ENCODE measurements at places on chromosomes 5 and 9. TPM values are rescaled to one million over a fixed set of nuclear protein-coding genes. Genes with fewer than 3 reads are reported as not detected.
A peak's percentile ranks its signal among the peaks of the same experiment; 100 is the strongest.

GRCh38 chr5:115457571-115457970 lies 87.0 kb downstream of the FEM1C start:
- no peaks in the 10 kb centered on the region for H3K36me3 ChIP-seq
- H3K27ac ChIP-seq: no peak overlapping the region
- DNase-seq: no peak

The DUSP1 gene
- total RNA-seq: 211 TPM

DNA sequence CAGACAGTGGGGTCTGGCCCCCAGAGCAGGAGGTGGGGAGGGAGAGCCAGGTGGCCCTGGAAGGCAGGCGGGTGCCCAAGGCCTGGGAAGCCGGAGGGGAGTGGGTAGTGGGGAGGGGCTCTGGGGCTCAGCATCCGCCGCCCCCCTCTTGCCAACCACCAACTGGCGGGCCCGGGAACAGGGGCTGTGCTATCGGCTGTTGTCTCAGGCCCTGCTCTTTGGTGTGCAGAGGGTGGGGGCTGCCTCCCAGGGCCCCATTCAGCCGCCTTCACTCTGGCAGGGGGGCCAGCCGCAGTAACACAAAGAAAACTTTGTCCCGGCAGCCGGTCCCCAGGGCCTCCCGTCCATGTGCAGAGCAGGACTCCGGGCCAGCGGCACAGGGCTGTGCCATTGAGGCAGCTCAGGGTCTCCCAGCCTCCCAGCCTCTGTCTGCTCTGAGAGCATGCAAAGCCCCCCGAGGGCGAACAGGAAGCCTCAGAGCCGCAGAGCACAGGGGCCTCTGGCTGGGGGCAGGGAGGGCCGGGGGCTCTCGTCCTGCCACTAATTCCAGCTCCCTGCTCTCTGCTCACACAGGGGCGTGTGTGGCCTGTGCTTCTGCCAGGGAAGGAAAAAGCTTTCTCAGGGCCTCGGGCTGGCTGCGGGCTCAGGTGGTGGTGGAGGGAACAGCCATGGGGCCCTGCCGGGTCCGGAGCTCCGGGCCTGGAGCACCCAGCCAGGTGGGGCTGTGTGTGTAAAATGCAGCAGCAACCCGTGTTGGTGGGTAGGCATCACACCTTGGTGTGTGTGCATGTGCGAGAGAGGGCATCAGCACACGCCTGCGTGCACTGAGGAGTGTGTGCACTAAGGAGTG lies 54.2 kb upstream of the NOTCH1 start:
- no peaks in the 10 kb centered on the region for H3K4me1 ChIP-seq
- DNase-seq: no peak
- peaks cover 6% of the 10 kb centered on the region for H3K27me3 ChIP-seq
- H3K27ac ChIP-seq: no peak overlapping the region

GRCh38 chr5:122721127-122721526 lies 53.8 kb upstream of the SNX2 start:
- peaks cover 10% of the 10 kb centered on the region for H3K27me3 ChIP-seq
- no peak for DNase-seq
- H3K27ac ChIP-seq: no peak overlapping the region
- H3K4me1 ChIP-seq: peaks cover 21% of the 10 kb centered on the region

The ADAMTS6 gene
- 27.2 TPM for total RNA-seq

GRCh38 chr5:73768-74502 lies 18.0 kb upstream of the PLEKHG4B start:
- H3K27ac ChIP-seq: no peak overlapping the region
- peaks cover 13% of the 10 kb centered on the region for H3K4me1 ChIP-seq
- H3K27me3 ChIP-seq: peaks cover 39% of the 10 kb centered on the region
- no peak for DNase-seq
- H3K4me3 ChIP-seq: no peak overlapping the region
- no peaks in the 10 kb centered on the region for H3K36me3 ChIP-seq

- peak overlapping the region; percentile 72 for H3K4me3 ChIP-seq
- H3K27ac ChIP-seq: peak overlapping the region; percentile 92
- peak; percentile 64 for DNase-seq
Measured at GRCh38 chr9:128245421-128246151, 30.2 kb downstream of the GOLGA2 start.

GRCh38 chr9:27293996-27294395 lies 3.0 kb downstream of the EQTN start:
- H3K36me3 ChIP-seq: no peaks in the 10 kb centered on the region
- H3K4me3 ChIP-seq: no peak overlapping the region
- H3K4me1 ChIP-seq: peaks cover 6% of the 10 kb centered on the region
- no peak for DNase-seq

The FBXO10 gene
- 6.5 TPM for total RNA-seq

DNA sequence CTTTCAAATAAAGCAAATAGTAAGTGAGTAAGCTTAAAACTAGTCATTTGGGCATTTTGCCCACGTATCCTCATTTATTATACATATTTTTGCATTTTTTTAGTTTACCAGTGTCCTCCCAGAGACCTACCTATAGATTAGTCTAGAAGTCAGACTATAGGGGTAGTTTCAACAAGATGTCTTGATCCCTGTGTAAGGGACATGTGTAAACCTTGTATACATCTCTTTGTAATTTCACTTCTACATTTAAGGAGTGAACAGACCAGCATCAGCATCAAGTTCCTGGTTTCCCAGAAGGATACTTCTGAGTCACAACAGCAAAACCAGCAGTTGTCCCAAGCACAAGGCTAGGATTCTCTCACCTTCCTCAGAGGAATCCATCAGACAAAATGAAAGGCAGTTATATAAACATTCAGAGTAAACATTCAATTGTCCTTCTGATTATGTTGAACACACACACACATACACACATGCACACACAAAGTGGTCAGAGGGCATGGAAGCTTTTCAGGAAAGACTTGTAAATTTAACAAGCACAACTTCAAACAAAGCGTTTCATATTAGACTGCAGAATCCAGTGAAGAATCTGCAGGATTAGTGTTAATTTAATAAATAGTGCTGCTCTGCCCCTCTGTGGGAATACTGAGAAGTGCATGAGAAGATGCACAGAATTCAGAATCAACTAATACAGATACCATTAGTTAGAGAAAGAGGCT lies 55.4 kb downstream of the HINT1 start:
- DNase-seq: peak; percentile 33
- H3K27me3 ChIP-seq: peaks cover 2% of the 10 kb centered on the region
- no peak overlapping the region for H3K27ac ChIP-seq
- no peaks in the 10 kb centered on the region for H3K36me3 ChIP-seq

DNA sequence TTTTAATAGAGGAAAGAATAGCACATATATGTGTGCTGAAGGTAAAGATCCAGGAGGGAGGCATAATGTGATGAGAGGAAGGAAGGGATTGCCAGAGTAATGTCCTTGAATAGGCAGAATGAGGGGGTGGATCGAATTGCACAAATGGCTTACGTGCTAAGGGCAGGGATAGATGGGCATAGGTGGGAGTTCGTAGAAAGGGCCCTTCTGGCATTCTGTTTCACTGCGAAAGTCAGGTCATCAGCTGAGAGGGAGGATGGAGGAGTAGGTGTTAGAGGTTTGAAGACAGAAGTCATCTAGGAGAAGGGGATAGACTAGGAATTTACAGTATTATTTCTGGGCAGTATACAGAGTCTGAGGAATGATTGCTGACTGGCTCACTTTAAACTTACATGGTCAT lies 32.1 kb downstream of the CNOT6 start:
- peaks cover 14% of the 10 kb centered on the region for H3K36me3 ChIP-seq
- no peak overlapping the region for H3K4me3 ChIP-seq
- no peaks in the 10 kb centered on the region for H3K27me3 ChIP-seq
- H3K27ac ChIP-seq: no peak overlapping the region

- no peak for DNase-seq
- peaks cover 43% of the 10 kb centered on the region for H3K36me3 ChIP-seq
- no peak overlapping the region for H3K27ac ChIP-seq
- H3K4me3 ChIP-seq: no peak overlapping the region
- H3K27me3 ChIP-seq: no peaks in the 10 kb centered on the region
Measured at GRCh38 chr9:98108531-98109031, 10.4 kb downstream of the TRIM14 start.

DNA sequence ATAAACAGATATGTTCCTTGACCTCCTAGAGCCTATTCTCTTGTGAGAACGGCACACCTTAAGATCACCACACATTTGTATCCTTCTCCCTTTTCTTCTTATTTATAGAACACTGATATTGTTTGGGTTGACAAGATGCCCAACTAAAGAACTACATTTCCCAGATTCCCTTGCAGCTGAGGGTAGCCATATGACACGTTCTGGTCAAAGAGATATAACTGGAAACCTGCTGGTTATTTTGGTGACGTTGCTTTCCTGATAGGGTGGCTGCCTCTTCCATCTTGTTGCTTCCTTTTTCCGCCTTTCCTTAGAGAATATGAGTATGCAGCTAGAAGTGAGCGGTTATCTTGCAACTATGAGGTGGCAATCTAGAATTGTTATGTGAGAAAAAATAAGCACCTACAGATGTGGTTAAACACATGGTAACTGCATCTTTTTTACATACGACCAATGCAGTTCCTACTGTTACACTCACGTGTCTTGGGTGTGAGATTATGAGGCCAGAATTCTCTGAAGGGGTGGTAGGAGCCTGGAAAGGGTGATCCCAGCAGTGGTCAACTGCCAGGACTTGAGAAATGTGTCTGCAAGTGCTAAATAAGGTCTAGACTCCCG lies 72.9 kb downstream of the SEC61B start:
- H3K4me1 ChIP-seq: peaks cover 25% of the 10 kb centered on the region
- H3K27ac ChIP-seq: no peak overlapping the region
- no peaks in the 10 kb centered on the region for H3K36me3 ChIP-seq
- no peak overlapping the region for H3K4me3 ChIP-seq
- H3K27me3 ChIP-seq: peaks cover 29% of the 10 kb centered on the region

- DNase-seq: no peak
- H3K4me1 ChIP-seq: peaks cover 15% of the 10 kb centered on the region
- no peak overlapping the region for H3K4me3 ChIP-seq
- H3K27ac ChIP-seq: no peak overlapping the region
- H3K27me3 ChIP-seq: peaks cover 10% of the 10 kb centered on the region
- no peaks in the 10 kb centered on the region for H3K36me3 ChIP-seq
Measured at GRCh38 chr5:168607946-168608345, 28.8 kb upstream of the PANK3 start.

DNA sequence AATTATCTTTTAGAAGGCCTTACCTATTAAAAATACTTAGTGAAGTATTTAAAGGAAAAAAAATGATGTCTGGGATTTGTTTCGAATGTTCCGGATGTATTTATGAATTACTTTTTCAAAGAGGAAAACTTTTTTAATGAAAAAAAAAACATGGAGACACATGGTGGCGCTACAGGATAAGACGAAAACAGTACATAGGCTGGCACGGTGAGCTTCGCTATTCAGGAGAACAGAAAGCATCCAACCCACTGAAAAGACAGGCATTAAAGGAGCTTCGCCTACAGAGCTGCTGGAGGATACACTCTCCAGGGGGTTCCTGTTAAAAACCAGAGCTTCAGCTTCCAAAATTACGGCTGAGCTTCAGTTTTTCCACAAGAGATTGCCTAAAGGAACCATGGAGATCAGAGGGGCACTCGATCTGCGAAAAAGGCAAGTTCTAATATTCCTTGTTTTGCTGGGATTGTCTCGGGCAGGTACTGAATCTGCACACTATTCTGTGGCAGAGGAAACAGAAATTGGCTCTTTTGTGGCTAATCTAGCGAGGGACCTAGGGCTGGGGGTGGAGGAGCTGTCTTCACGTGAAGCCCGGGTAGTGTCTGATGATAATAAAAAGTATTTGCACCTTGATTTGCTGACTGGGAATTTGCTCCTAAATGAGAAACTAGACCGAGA lies at the start of gene PCDHB14:
Gene PCDHB14, plus strand, starts transcription at position 232 of the 672 bp plus-strand sequence. Its CDS starts 163 bp downstream, at position 395.
- peaks cover 6% of the 10 kb centered on the region for H3K27me3 ChIP-seq
- H3K36me3 ChIP-seq: peaks cover 9% of the 10 kb centered on the region
- peaks cover 12% of the 10 kb centered on the region for H3K4me1 ChIP-seq
- peak within 1 kb of the TSS; percentile 90 for H3K4me3 ChIP-seq
- H3K27ac ChIP-seq: no peak within 1 kb of the TSS
- DNase-seq: peak; percentile 62

Data from HFFc6 (cell line).